ENCODE measurements at places on chromosomes 4 and X.

DNA sequence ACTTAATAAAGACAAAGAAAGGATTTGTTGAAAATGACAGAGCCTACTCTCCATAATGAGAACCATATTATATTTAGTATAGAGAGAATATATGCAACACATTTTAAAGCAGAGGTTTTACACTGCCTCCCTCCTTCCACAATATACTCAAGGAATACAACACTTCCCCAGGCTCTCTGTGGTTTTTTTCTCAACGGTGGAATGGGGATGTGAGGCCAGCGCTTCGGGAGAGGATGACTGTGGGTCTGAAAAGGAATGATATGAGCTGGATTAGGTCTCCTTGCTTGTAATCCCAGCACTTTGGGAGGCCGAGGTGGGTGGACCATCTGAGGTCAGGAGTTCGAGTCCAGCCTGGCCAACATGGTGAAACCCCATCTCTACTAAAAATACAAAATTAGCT is 348.7 kb upstream of the KLF3 start:
- DNase-seq = no peak

DNA sequence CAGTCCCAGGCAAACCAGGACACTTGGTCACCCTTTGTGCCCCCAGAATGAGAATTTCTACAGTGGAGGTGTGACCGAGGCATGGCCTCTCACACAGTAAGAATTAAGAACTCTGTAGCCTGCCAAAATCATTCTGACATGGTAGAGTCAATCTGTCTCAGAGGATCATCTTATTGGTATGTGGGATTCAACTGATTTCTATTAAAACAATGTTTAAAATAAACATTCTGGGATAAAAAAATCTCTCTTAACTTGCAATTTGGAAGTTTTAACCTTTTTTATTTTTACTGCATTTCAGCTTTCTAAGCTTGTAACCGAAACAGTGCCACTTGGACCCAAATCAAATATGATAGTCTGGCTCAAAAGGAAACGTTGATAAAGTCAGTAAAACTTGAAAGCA is 165.4 kb upstream of the LDB2 start:
- DNase-seq = no peak

- no peak for DNase-seq
Measured at GRCh38 chr4:142222127-142222526, 585.7 kb downstream of the IL15 start.

GRCh38 chrX:109590176-109590575 is 34.8 kb downstream of the KCNE5 start:
- no peak for DNase-seq

DNA sequence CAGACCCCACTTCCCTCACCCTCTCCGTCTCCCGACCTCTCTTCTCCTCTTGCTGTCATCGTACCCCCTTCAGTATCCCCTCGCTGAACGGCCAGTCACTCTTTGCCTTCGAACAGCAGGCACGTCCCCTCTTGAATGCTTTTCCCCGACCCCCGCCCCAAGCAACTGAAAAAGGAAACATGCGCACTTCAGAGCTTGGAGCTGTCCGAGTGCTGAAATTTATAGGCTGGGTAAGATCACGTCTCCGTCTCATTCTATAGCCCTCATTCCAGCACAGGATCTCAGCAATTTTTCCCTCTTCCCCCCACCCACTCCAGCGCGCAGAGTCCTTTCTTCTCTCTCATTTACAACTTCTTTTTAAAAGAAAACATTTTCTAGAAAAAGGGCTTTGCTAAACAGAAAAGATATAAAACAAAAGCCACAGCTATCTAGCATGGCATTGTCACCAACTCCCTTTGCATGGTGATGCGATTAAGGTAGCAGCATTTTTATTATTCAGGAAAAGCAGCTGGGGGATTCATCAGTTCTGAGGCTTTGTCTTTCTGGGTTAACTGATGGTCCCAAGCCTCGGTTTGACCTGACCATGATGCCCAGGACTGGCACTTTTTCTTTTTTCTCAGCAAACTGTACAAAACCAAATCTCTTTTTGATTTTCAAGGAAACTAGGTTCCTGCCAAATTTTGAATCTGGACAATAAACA is at the start of gene GLRA2:
GLRA2 (plus strand) TSS at position 247 of the 700 bp plus-strand sequence. CDS start 522 bp downstream, outside the sequence.
- peak; percentile 39 for DNase-seq

DNA sequence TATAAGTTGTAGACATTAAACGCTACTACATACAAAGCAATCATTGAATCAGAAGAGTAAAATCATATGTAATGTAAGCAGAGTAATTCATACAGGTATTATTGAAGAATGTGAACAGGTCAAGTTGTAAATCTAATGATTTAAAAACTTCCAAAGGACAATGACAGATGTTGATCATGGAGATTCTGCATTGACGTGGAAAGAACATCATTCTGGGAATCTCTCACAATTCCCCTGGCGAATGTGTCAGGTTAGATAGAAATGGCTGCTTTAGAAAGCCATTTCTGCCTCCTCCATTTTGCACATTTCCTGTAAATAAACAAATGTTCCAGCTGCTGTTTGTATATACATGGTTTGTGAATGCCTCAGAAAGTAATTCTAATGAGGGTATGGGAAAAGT is 719.4 kb downstream of the ADGRL3 start:
- no peak for DNase-seq

GRCh38 chr4:48296365-48296764 is 26.7 kb upstream of the TEC start:
- DNase-seq = no peak

GRCh38 chr4:121741751-121742150 is 23.2 kb downstream of the SMIM43 start:
- DNase-seq = no peak

DNA sequence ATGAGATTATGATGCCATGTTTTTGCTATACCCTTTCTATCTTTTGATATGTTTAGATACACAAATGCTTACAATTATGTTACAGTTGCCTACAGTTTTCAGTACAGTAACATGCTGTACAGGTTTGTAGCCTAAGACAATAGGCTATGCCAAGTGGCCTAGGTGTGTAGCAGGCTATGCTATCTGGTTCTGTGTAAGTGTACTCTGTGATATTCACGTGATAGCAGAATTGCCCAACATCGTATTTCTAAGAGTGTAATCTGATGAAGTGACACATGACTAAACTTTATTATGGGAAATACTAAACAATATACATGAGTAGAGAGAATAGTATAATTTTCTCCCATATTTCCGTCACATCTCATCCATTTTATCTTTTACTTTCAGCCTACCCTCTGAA is 97.0 kb downstream of the CLDN22 start:
- no peak for DNase-seq

- DNase-seq = no peak
Measured at GRCh38 chr4:42088386-42088785, 64.1 kb downstream of the BEND4 start.

DNA sequence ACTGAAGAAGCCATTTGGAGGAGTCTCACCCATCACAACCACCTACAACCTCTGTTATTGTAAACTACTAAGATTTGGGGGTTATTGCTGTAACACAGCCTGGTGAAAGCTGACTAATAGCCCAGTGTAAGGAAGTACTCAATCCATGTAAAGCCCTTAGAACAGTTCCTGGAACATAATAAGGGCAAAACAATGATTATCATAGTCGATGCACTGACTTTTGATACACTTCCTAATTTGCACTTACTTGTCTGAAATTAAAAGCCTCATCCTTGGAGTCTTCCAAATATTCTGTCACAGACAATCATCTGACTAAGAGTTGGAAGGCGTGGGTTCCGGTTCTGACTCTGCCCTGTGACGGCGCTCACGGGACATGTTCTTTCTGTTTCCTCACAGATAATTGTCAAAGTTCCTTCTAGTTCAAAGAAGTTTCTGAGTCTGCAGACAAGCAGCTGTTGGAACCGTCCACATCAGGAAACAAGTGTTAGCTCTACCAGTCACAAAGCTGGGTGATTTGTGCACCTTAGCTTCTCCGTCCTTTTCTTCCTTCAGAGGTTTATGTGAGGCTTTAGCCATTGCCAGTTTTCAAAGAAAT is 33.4 kb upstream of the RASGEF1B start:
- DNase-seq = peak; percentile 75

DNA sequence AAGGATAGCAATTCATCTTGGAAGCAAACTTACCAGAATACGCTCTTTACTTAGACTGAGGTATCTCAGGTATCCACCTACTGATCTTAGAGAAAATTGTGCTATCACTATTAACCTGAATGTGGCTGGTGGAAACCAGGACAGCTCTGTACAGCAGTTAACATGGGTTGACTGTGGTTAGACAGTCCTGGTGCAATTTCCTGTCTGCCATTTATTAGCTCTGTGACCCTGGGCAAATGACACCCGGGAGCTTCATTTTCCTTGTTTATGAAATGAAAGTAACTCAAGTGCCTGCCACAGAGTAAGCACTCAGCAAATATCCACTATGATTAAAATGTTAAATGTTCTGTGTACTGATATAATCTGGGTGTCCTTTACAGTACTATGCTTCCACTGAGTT is 60.0 kb downstream of the SMC1A start:
- DNase-seq = no peak

DNA sequence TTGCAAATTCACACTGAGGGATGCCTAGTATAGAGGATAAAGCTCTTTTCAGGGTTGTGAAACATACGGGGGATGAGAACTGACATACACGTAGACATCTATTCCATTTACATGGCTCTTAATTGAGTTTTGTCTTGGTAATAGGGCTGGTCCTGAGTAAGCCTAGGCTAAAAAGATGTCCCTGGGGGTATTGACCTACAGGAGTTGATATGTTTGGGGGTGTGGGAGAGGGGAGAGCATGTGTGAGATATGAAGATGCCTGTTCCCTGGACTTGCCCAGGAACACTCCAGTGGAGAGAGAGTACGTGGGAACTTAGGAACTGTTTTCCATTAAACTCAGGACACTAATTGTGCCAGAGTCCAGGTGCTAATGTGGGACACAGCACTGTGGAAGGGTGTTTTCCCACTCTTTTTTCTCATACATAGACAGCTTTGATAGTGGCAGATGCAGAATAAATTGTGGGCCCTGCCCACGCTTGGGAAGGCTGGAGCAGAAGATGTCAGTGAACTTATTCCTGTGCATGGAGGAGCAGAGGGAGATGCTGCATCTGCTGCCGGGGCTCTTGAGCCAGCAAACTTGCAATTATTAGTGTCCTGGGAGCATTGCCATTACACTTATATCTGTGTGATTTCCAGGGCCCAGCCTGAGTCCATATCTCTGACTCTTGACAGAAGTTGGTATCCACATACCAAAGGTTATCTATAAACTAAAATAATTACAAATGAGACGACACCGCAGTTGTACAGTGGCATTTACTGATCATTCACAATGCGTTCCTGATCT is 20.7 kb downstream of the SYNPO2 start:
- no peak for DNase-seq

DNA sequence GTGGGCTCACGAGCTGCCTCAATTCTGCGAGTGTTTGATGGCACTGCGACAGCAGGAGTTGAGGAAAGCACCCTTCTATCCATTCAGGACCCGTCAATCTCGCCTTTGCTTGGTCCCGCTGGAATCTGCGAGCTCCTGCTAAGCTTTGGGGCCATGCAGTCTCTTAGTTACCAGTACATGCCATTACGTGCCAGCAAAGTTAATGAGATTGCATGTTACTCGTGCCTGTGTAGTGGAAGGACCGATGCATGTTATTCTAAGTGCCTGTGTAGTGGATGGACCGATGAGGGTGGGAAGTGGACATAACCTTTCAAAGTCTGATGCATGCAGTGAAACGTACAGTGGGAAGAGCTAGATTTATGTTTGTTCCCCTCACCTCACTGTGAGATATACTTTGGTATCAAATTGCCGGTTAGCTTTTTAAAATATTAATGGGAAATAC is 569 bp downstream of the RPS3A start:
- no peak for DNase-seq

GRCh38 chrX:45758319-45758718 is 557.6 kb upstream of the DIPK2B start:
- peak; percentile 58 for DNase-seq

DNA sequence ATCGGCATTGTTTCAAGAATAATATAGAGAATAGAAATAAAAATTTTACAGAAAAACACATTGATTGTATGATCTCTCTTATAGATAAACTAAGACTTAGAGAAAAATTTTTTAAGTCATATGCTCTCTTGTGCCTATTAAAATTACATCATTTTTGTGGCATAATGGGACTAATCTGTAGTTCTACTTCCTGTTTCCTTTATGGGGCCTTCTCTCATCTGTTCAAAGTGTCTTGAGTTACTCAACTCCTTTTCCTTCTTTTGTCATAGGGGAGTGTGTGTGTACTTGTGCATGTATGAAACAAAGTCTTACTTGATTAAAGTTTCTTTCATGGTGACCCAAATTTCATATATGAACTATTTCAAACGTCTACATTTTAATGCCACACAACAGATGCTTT is 1448.9 kb upstream of the TENM3 start:
- no peak for DNase-seq

DNA sequence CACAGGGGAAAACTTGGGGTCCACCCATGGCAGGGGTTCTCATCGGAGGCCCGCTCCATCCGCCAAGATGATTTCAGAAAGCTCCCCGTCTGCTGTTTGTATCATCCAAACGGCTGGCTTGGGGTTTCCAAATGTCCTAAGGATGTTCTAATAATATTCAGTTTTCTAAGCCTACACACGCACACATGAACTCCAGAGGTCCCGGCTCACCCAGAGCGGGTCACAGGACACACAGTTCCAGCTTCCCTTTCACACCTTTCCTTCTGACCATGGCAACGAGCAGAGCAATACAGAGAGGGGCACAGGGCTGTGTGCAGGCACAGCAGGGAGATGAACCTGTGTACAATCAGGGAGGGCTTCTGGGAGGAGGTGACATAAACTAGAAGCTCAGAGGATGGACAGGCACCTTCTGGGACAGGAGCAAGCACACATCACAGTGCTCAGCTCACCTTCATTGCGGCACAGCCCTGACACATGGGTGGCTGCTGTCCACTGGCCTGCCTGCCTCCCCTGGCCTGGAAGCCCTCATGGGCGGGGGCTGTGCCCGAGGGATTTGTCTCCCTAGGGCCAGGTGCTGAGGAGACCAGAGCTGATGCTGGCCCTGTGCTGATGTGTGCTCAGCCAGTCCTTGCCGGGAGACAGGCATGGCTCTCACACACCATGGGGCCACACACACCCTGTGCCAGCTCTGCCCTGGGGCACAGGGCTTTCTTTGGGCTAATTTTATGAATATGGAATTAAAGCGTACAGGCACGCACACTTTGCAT is 44.8 kb downstream of the ABLIM2 start:
- no peak for DNase-seq

DNA sequence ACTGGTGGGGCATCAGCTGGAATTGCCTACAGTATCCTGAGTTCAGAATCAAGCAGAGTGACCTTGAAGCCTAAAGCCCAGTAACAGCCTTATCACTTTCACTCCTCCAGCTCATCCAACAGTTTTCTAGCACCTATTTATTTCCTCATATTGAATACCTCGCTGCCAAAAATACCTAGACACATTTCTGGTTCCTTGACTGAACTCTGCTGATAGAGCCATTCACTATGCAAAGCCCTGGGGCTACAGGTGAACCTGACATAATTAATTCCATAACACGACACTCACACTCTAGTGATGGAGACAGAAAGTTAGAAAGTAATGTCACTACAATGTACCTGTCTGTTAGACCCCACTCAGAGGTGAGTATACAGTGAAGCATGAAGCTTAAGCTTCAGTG is 149.0 kb upstream of the STX18 start:
- no peak for DNase-seq

GRCh38 chrX:12657433-12657832 is 133.8 kb upstream of the PRPS2 start:
- no peak for DNase-seq

- no peak for DNase-seq
Measured at GRCh38 chr4:82287720-82288119, 86.1 kb downstream of the HNRNPD start.
